Naive B cell (primary cell): ENCODE measurements at places on chromosomes 4 and X.
A peak's percentile ranks its signal among the peaks of the same experiment; 100 is the strongest.

DNA sequence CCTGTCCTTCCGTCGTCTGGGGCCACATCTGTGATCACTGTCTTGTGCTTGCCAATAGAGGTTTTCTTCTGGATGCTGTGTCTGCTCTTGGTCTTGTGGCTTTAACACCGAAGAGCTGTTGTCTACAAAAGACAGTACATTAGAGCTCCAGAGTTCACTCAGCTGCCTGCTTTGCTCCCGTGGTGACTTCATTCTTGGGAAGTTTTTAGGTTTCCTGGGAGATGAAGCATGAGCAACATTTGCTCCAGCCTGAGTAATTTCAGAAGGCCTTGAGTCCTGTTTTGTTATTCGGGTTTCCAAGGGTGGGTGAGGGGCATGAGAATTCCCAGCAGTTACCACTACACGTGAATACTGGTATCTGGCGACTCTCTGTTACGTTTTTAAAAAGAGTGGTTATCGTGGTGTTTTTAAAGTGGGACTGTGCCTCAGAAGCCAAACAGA, 189.2 kb downstream of the SHROOM3 start:
- no peak for DNase-seq

- DNase-seq, result no peak
Observed at GRCh38 chr4:8051644-8052043, 107.0 kb downstream of the ABLIM2 start.

DNA sequence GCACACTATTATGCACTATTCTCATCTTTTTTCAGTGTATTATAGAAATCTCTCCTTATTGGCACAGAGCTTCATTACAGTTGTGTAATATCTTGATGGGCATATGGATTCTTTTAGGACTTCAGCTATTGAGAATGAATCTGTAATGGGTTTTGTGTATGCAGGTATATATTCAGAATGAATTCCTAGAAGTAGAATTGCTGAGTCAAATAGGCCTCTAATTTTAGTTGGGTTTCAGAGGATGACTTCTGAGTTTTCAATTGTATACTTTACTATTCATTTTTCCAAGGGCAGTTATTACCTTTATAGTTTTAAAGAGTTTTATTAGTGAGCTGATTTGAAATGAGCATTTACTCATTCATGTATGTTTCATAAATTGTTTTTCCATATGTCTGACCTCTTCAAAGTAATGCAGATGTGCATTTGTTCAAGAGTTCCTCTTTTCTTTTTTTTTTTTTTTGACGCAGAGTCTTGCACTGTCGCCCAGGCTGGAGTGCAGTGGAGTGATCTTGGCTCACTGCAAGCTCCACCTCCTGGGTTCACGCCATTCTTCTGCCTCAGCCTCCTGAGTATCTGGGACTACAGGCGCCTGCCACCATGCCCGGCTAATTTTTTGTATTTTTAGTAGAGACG, 19.5 kb downstream of the CASP6 start:
- DNase-seq, result no peak

GRCh38 chr4:108646706-108647105, 3.7 kb upstream of the OSTC start:
- no peak for DNase-seq

GRCh38 chr4:25043548-25043947, 12.8 kb upstream of the LGI2 start:
- DNase-seq, result no peak

DNA sequence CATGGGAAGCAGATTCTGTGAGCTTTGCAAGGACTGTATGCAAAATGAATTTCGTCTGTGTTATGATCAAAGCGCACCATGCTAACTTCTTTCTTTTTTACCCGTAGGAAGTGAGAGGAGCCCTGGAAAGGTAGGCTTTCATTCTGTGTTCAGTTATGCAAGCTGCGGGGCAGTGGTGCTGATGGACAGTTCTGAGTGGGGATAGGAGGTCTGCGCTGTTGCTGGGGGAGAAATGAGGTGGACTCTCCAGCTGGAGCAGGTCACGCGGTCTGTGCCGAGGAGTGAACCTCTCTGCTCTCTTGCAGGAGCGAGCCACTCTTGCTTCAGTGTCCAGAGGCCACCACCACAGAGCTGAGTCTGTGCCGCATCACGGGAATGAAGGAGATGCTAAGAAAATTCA, 4.5 kb downstream of the TRIML1 start:
- no peak for DNase-seq

- DNase-seq, result no peak
Observed at GRCh38 chr4:139919521-139919920, 234.5 kb downstream of the MAML3 start.

DNA sequence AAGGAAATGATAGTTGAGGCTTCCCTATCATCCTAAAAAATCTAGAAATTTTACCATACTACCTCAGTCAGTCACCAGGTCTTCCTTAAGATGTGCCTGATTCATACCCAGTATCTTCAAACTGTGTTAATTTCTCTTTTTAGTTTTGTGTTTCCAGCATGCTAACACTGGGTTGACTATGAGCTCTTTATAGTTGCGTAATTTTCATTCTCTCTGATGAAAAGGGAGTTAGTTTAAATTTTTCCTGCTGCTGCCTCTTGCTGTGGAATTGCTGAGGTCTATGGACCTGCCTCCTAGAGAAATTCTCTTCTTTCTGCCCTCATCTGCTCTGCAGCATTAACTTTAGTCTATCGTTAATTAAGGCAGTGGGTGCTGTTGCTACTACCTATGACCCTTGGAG, 66.6 kb downstream of the BANK1 start:
- DNase-seq, result no peak

- DNase-seq, result no peak
Observed at GRCh38 chr4:128906581-128906980, 97.1 kb downstream of the JADE1 start.

GRCh38 chr4:53307210-53307609, 58.7 kb downstream of the SCFD2 start:
- no peak for DNase-seq

- DNase-seq, result peak; percentile 85
Observed at GRCh38 chr4:83112231-83112630, 2.3 kb downstream of the PLAC8 start.

GRCh38 chr4:124970011-124970410, 257.5 kb upstream of the ANKRD50 start:
- no peak for DNase-seq

GRCh38 chr4:11072463-11072862, 356.2 kb downstream of the HS3ST1 start:
- DNase-seq, result no peak

DNA sequence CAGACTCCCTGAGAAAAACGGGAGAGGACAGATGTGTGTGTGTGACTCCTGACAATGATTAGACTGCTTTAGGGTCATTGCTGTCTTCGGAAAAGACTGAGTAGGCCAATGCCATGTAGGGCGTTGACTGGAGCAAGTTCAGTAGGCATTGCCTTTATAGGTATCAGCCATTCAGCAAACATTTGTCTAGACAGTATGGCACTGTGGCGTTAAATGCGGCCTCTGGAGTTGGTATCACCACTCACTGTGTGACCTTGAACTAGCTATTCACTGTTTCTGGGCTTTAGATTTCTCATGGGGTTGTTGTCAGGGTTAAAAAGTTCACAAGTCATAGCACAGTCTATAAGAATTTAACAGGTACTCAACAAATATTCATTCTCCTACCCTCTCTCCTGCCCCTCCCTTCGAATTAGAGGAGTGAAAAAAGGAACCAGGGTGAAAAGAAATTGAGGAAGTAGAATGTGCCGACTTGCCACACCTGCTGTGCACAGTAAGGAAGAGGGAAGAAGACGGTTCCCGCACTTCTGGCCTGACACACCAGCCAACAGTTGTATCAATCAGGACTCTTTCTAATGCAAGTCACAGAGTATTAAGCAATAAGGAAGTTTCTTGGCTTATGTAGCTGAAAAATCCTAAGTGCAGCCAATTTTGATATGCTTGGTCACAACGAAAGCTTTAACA, 83.2 kb upstream of the PLAC8 start:
- DNase-seq, result peak; percentile 70

GRCh38 chrX:115378471-115378870, 89.0 kb downstream of the LUZP4 start:
- DNase-seq, result no peak

GRCh38 chr4:79295086-79295485, 30.8 kb downstream of the NAA11 start:
- DNase-seq, result no peak

- DNase-seq, result no peak
Observed at GRCh38 chrX:128699716-128700285, 647.6 kb upstream of the ACTRT1 start.
